ENCODE measurements at places on chromosomes 3 and 15.
A peak's percentile ranks its signal among the peaks of the same experiment; 100 is the strongest.

DNA sequence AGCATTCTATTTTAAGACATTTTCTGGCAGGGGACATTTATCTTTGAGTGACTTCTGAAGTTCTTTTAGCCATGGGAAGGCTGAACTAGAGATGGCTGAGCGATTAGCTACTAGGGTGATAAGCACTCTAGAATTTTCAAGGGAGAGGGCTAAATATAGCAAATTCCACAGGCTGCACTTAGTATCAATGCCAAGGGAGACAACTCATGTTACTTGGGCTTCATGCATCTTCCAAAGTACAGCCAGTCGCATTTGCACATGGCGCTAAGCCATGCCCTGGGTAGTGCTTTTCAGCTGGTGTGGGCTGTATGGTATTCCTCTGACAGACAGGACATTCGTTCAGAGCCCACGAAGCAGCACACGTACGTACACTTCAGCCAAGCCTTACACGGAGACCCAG, 69.6 kb downstream of the RYR3 start:
- DNase-seq: no peak

GRCh38 chr15:41487802-41488201, 5.9 kb upstream of the ITPKA start:
- DNase-seq: no peak

DNA sequence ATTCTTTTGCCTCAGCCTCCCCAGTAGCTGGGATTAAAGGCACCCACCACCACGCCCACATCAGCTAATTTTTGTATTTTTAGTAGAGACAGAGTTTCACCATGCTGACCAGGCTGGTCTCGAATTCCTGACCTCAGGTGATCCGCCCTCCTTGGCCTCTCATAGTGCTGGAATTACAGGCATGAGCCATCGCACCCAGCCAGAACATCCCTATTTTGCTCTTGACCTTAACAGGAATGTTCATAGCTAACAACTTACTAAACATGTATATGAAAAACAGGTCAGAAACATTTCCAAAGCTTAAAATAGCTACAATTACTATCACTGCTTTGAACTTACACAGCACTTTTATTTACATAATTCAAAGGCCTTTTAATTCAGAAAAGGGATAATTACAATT, 33.7 kb downstream of the UQCC5 start:
- DNase-seq: no peak

DNA sequence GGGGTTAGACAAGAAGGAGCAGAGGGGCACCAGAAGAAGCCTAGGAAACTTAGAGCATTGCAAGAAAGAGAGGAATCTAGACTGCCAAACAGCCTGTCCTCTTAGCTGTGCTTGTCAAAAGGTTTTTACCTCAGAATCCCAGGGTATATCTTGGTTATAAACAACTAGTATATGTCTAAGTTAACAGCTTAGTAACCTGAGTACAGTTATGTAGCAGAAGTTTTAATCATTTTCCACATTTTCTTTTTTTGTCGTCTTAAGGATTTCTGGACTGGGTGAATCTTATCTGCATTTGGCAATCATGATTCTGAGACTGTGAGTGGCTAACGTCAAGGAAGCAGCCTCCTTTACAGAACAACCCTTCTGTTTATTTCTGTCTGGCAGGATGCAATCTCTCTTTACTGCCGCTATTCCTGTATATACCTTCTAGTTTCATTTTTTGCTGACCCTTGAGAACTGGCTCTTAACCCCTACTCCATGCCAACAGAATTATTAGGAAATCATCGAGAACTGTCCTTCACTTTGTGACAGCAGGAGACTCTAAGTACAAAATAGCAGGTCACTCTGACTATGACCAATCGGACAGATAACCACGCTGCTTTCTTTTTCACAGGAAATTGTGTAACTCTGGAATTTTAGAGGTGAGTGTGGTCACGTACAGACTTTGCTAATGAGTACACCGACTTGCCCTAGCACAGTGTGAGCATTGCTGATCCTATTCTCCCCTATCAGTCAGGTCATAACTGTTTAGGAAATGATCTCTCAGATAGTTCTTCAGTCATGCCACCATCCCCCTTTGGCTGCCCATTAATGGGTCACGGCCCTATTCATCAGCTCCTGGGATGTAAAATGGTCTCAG, 3.3 kb upstream of the CP start:
- DNase-seq: no peak

DNA sequence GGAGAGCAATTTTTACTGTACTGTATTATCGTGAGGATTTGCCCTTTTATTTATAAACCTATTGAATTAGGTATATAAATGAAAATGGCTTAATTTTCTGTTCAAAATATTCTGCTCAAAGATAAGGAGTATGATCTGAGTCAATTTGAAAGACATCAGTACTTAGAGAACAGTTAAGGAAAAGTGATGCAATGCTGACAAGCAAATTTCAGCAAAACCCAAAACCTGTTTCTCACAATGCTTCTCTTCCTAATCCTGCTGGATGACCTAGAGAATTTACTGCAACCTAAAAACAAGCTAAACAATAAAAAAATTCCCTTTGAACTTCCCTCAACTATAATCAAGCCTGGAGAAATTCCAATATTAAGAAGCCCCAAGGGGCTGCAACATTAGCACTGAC, 82.7 kb downstream of the RFX7 start:
- DNase-seq: no peak

DNA sequence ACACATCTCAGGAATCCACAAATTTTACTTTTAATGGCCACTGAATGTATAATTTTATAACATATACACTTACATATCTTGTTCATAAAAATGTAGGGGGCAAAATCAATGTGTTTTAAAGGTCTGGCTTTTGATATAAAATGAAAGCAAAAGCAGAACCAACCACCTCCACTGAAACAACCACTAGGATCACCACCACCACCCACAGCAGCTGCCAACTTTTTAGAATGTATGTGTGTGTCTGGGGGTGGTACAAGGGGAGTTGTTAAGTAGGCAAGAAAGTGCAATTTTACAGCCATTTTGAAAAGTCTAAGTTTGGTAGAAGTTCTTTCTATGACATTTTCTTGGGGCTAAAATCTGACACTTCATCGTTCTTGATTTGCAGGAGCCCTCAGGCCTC, 44.0 kb downstream of the OTOL1 start:
- no peak for DNase-seq

GRCh38 chr15:70281811-70282307, 184.1 kb upstream of the TLE3 start:
- no peak for DNase-seq

GRCh38 chr3:181486141-181486885, 225.4 kb upstream of the SOX2 start:
- no peak for DNase-seq

DNA sequence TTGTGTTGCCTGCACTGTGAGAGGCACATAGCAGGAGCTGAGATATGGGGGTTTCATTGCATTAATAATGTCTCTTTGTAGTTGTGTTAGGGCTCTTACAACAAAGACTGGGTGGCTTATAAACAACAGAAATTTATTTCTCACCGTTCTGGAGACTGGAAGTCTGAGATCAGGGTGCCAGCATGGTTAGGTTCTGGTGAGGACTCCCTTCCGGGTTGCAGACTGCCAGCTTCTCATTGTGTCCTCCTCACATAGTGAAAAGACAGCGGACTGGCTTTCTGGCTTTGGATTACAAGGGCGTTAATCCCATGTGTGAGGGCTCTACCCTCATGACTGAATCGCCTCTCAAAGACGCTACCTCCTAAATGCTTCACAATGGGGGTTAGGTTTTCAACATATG, 20.6 kb downstream of the TMEM108 start:
- DNase-seq: no peak

DNA sequence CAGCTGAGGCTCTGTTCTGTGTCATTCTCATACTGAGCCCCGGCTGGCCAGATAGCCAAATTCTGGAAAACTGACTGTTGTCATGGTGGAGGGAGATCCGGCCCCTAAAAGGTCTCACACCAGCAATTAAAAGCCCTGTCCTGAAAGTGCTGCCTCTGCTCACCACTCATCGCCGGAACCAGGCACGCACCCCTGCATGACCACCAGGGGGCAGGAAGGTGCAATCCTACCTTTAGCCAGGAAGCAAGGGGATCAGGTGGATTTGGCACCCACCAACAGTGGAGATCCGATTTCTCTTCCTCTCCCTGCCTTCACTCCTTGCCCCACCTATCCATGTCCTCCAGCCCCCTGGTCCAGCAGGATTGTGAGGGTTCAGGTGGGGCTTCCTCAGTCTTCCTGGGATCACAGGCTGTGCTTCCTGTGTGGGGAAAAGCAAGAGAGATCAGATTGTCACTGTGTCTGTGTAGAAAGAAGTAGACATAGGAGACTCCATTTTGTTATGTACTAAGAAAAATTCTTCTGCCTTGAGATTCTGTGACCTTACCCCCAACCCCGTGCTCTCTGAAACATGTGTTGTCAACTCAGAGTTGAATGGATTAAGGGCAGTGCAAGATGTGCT, 16.1 kb upstream of the CACNA2D2 start:
- peak; percentile 42 for DNase-seq

- DNase-seq: peak; percentile 30
Observed at GRCh38 chr3:42701371-42702065, 1.1 kb downstream of the HHATL start.

DNA sequence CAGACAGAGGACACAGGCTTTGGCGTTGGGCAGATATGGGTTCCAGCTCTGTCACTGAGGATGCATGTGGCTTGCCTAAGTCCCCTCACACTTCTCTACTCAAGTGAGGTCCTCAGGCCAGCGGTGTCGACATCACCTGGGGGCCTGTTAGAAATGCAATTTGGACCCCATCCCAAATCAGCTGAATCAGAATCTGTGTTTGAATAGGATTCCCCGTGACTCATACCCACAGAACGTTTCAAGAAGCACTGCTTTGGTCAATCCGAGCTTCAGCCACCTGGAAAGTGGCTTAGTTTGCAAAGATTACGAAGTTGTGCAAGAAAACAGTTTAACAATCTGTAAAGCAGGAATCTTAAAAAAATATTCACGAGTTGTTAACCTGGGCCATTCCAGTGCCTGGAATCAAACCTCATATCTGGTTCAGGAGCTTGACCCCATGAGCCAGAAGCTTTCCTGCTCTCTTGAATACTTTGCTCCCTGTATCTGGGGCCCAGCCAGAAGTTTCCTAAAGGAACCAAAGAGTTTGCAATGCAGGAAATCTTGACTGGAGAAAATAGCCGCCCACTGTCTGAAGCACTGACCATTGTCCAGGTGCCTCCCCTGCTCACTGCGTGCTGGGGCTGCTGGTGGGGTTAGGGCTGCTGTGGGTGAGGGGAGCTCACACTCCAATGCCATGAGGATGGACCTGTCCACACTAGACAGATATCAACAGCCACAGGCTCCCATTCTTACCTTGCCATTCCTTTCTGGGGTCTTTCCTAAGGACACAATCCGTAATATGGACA, 208.5 kb upstream of the LINGO1 start:
- no peak for DNase-seq

DNA sequence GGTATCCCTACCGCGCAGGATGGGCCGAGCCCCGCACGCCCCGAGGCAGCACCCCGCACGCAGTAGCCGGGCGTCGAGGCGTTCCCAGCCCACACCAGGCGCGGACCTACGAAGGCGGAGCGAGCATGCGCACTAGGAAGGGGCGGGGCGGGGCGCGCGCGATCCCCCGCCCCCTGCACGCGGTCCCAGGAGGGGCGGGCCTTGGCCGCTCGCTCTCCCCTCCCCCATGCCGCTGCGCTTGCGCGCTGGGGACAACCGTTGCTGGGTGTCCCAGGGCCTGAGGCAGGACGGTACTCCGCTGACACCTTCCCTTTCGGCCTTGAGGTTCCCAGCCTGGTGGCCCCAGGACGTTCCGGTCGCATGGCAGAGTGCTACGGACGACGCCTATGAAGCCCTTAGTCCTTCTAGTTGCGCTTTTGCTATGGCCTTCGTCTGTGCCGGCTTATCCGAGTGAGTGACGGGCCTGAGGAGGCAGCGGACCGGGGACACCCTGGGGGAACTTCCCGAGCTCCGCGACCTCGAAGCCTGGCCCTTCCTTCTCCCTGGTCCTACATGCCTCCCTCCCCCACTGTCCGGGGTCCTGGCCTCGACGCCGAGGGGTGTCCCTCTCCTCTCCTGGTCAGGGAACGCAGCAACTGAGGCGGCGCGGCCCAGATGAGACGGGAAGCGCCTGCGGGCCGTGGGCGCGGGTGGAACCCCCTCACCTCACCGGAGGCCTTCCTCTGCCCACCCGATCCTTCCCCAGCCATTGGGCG, at the start of gene SPESP1:
Gene SPESP1, plus strand, starts transcription at position 258 of the 755 bp plus-strand sequence. Its CDS starts 129 bp downstream, at position 387.
- DNase-seq: peak; percentile 39

DNA sequence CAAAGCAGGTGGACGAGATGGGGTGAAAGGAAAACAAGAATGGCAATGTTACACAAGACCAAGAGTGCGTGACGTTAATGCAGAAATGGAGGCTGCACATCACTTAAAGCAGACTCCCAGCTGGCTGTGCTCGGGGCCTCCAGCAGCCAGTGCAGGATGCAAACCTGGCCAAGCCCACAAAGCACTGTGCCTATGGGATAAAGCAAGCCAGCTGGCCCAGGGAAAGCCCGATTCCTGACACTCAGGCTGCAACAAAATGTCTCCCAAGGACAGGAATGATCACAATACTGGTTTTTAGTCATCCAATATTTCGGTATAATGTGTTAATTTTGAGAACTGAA, 86.2 kb downstream of the SEC22A start:
- DNase-seq: no peak

- DNase-seq: no peak
Observed at GRCh38 chr15:99425657-99426301, 140.0 kb upstream of the MEF2A start.

GRCh38 chr3:11600501-11601282, 43.0 kb downstream of the VGLL4 start:
- no peak for DNase-seq

DNA sequence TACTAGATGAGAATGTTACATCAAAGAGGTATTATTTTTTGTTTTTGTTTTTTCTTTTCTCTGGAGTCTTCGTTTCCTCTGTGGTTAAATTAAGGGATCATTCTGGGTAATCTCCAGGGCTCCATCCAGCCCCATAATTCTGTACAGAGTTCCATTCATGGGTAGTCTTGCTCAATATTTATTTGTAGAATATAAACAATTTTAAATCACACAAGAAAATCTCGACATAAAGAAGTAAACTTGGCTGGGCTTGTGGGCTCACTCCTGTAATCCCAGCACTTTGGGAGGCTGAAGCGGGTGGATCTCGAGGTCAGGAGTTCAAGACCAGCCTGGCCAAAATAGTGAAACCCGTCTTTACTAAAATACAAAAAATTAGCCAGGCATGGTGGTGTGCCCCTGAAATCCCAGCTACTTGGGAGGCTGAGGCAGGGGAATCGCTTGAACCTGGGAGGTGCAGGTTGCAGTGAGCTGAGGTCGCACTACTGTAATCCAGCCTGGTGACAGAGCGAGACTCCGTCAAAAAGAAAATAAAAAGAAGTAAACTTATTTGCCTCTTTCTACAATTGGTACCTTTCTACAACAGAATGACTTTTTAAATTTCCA, 166.8 kb upstream of the TGFBR2 start:
- DNase-seq: no peak

- DNase-seq: no peak
Observed at GRCh38 chr15:74179983-74180880, 6.7 kb downstream of the ISLR start.

GRCh38 chr3:125231895-125232294, 19.3 kb upstream of the SLC12A8 start:
- DNase-seq: no peak

- DNase-seq: no peak
Observed at GRCh38 chr3:3800080-3800455, 837 bp downstream of the LRRN1 start.
